ENCODE measurements at places on chromosomes 7 and 10. TPM values are rescaled to one million over a fixed set of nuclear protein-coding genes. Genes with fewer than 3 reads are reported as not detected.

- no peak for DNase-seq
Measured at GRCh38 chr10:49272251-49273081, 26.5 kb upstream of the C10orf71 start.

The ANKRD22 gene
- total RNA-seq, result not detected

GRCh38 chr10:27373566-27374160 is 130.4 kb upstream of the RAB18 start:
- DNase-seq, result no peak

The DKK1 gene
- total RNA-seq, result 31.2 TPM

The CRTAC1 gene
- total RNA-seq, result not detected

The LLCFC1 gene
- not detected for total RNA-seq

The EGFR gene
- total RNA-seq, result 12.6 TPM

DNA sequence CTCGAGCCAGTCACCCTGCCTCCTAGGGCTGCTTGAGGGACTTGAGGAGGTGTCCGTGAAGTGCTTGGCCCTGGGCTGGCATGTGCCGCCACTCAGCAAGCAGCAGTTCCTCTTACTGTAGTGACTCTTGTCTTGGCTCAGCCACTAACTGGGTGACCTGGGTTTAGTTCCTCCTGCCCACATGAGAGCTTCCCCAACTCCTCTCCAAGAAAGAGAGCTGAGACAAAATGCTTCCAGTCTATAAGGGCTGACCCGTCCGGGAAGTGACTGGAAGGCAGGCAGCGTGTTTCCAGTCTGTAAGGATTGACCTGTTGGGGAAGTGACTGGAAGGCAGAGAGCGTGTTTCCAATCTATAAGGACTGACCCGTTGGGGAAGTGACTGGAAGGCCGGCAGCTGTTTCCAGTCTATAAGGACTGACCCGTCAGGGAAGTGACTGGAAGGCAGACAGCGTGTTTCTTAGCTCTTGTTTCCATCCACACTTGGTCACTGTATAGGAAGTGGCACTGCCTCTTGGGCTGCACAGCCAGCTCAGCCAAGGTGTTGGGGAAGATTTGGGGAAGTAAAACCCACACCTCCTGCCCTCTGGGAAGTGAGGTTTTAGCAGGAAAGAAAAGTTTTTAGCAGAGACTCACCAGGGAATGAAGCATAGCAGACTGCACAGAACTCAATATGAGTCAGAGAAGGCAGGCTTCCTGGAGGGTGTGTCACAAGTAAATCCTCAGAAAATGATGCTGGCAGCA is 53.3 kb upstream of the PPIF start:
- DNase-seq, result no peak

The AS3MT gene
- not detected for total RNA-seq

- no peak for DNase-seq
Measured at GRCh38 chr7:38481401-38481800, 149.8 kb downstream of the AMPH start.

The DNAJC1 gene
- total RNA-seq, result 11.4 TPM

The PRKG1 gene
- total RNA-seq, result 3.4 TPM

All from H4 (cell line).